SK-N-MC (cell line): ENCODE measurements at places on chromosomes 2 and 18.

DNA sequence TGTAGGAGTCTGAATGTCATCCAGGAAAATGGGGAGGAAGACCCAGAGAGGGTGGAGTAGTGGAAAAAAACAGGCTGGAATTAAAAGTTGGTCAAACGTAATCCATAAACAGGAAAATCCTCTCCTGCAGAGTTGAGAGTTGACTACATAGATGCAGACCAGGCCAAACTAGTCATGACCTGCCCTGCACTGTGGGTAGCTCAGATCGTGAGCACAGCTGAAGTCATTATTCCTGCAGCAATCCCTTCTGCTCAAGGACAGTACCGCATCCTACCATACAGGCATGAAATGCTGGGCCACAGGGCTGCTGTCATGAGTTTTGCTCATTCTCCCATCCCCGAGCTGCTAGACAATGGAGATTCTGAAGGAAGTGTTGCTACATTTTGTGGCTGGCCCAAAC is 352.2 kb downstream of the EN1 start:
- no peak for DNase-seq

GRCh38 chr18:38933910-38934510 is 1368.4 kb upstream of the CELF4 start:
- no peak for DNase-seq

DNA sequence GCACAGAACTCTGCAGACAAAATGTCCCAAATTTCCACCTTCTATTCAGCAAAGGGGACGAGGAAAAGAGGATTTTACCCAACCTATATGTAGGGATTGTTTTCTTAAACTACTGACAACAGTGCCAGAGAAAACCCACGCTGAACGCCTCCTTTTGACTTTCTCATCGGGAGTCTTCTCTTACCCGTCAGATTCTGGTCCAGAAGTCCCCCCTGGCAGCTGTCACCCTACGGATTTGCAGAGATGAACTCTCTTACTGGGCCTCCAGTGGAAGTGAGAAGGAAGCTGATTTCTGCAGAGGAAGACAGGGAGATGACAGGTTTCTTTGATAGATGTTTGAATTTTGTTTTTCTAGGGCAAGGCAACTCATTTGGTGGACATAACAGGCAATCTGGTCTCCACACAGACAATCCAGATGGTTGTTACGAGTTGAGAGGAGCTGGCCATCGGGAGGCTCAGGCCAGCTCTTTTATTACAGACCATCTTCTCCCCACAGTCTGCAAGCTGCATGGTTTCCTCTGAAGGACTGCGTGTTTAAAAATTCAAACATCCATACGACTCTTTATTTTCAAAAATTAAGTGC is 804.3 kb downstream of the RNF144A start:
- DNase-seq: no peak

DNA sequence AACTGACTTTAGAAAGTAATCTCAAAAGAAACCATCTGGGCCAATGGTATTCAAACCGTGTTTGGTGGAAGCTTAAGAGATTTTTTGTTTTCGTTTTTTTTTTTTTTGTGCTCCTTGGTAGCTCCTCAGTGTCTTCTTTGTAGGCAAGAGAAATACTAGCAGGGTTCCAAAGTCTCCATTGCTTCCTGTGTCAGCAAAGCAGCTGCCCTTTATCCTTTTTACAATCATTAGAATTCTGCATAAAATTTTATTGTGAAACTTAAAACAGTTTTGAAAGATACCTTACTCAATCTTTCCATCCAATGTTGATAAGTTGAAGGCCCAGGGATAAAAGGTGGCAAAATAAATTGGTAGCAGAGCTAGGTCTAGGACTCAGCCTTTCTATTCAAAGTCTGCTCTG is 479 bp downstream of the IL1F10 start:
- no peak for DNase-seq

GRCh38 chr2:19868224-19868623 is 33.6 kb downstream of the TTC32 start:
- no peak for DNase-seq

- no peak for DNase-seq
These were observed 20.1 kb upstream of the TNP1 start for GRCh38 chr2:216879727-216880508.

DNA sequence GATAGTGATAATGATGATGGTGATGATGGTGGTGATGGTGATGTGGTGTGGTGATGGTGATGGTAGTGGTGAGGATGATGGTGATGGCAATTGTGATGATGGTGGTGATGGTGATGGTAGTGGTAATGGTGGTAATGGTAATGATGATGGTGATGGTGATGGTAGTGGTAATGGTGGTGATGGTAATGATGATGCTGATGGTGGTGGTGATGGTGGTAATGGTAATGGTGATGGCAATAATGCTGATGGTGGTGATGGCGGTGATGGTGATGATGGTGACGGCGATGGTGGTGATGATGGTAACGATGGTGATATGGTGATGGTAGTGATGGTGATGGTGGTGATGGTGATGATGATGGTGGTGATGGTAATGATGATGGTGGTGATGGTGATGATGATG is 45.0 kb downstream of the ALK start:
- no peak for DNase-seq

GRCh38 chr18:62784966-62785413 is 69.6 kb downstream of the PHLPP1 start:
- no peak for DNase-seq

DNA sequence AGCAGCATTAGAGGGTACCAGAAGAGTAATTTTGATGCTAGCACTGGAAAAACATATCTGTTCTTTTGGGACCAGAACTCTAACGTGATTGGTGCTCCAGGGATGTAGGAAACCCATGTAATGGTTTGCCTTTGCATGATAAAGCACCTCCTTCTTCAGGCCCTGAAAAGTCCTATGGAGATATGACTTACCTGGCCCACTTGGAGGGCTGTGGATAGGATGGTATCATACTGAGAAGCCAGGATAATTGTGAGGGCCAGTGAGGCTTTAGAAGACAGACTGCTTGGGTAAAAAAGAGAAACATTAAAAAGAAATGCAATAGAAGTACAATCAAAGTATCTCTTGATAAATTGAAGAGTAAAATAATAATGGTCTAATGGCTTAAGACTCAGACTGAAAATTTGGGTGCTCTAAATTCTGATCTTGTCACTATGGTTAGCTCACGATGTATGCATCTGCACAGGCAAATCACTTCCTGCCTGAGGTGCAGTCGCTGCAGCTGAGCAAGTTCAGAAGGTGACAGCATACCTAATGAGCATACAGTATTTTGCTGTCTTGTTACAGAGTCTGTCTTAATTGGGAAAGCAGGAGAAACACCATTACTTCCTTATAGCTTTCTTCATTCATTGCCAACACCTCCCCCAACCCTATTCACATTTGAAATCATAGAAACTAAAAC is 371.5 kb downstream of the NUP35 start:
- DNase-seq: no peak

DNA sequence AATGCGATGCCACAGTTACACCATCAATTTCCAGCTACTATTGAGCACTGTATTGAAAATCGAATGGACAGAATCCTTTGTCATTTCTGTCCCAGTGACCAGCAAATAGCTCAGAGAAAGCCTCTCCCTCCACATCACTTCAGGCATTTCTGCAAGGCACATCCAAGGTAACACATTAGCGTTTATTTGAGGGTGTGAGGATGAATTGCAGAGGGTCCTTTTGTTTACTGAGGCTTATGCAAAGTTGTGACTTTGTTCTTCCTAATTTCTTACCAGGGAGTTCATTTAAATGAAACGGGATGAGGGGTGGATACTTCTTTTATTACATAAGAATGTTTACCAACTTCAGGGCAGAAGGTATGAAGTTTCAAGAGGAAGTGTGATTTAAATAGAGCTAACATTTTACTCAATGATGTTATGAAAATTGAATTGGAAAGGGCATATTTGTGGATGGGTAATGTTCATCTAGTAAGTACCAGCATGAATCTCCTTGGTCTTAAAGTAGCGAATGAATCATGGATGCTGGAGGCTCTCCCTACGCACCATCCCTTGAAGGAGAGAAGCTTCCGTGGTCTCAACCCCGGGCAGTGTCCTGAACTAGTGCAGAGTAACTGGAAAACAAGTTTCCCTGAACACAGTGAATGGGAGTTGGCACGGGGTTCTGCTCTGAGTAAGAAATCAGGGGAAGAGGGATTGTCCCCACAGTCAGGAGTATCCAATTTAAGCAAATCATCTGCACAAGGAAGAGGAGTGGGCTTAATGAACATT is 756.5 kb downstream of the GALR1 start:
- DNase-seq: no peak

DNA sequence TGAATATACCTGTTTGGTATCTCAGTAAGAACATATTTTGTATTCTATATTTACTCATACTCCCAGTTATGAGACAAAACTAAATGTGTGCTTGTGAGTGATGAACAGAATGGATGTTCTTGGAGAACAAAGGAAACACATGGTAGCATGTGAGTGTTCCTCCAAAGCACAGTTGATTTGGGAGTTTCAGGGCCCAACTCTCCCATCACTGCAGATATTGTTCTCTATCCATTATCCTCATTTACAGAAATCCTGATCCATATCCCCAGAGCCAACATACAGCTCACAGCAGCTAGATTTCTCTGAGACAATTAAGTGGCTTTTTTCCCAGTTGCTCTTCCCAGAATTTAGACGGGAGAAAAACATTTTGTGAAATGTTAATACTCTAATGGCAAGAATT is 75.6 kb upstream of the MAPRE2 start:
- no peak for DNase-seq

GRCh38 chr2:47373747-47374146 is 29.2 kb upstream of the MSH2 start:
- no peak for DNase-seq

GRCh38 chr2:237113026-237113795 is 27.5 kb downstream of the COPS8 start:
- no peak for DNase-seq

GRCh38 chr2:126664234-126664633 is 8.3 kb downstream of the GYPC start:
- no peak for DNase-seq

- DNase-seq: no peak
These were observed 22.3 kb upstream of the RAB12 start for GRCh38 chr18:8586941-8587340.

DNA sequence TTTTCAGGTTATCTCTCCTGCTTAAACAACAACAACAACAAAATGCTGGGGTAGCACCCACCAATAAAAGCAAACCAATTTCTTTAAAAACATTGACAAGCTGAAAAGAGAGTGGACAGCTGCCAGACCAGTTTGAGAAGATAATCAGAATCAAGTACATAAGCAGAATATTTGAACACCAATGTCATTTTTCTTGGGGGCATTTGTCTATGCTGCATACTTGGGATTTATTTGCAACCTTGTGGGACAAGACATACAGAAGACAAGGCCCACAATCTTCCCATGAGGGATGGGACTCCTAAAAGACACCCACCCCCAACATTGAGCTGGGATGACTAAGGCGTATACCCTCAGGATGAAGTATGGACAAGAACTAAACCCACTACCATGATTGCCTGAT is 62.2 kb upstream of the NXPH2 start:
- DNase-seq: no peak

- no peak for DNase-seq
These were observed 167.2 kb upstream of the SPOPL start for GRCh38 chr2:138334323-138334722.

DNA sequence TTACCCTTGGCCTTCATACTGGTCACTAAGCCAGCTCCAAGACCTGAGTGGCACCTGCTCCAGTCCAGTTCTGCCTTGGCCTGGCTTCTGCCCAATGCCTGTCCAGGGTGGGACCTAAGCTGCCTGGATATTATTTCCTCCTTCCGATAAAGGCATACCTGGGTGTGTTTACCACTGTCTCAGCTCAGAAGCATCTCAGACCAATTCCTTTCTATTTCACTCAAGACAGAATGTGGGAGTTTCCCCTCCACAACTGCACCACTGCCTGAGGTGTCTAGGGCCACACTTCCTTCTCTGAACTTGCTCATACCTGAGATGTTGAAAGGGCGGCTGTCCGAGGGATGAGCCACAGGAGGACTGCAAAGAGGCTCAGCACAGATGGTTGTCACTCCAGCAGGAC is 18.4 kb upstream of the CAB39 start:
- no peak for DNase-seq

DNA sequence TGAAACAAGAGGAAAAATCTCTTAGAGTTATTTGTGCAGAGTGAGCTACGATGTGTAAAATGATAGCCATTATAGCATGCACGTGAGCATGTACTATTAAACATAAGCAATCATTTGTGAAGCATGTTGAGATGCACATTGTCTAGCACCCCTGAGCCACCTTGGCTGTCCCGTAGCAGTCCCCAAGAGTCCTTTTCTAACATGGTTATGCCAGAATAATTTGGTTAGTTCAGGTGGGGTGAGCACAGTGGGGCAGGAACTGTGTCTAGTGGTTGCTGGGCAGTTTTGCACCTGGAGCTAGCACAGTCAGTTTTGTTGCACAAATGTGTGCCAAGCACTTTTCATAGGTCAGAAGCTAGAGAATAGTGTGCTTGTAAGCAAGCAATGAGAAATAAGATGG is 809.8 kb downstream of the RNF144A start:
- DNase-seq: no peak

- no peak for DNase-seq
These were observed 48.8 kb downstream of the THUMPD2 start for GRCh38 chr2:39730276-39730675.

DNA sequence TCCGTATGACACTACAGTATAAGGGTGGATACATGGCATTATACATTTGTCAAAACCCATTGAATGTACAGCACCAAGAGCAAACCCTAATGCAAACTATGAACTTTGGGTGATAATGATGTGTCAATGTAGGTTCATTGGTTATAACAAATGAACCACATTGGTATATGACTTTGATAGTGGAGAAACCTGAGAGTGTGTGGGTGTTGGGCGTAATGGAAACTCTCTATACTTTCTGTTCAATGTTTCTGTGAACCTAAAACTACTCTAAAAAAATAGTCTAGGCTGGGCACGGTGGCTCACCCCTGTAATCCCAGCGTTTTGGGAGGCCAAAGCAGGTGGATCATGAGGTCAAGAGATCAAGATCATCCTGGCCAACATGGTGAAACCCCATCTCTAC is 6.5 kb upstream of the ACTG2 start:
- no peak for DNase-seq

DNA sequence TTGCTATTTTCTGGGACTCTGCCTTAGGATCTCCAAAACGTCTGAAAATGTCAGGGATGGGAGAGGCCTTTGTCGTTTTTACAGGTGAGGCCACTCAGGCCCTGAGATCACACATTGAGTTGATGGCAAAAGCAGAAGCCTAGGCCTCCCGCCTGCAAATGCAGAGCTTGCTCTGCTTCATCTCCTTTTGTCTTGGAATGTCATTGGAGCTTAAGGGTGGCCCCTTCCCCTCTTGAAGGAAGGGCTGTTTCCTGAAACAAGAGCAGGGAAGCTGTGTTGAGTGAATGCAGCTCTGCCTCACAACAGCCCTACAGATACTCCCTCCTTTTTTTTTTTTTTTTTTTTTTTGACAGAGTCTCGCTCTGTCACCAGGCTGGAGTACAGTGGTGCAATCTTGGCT is 123.5 kb downstream of the GLI2 start:
- DNase-seq: no peak

DNA sequence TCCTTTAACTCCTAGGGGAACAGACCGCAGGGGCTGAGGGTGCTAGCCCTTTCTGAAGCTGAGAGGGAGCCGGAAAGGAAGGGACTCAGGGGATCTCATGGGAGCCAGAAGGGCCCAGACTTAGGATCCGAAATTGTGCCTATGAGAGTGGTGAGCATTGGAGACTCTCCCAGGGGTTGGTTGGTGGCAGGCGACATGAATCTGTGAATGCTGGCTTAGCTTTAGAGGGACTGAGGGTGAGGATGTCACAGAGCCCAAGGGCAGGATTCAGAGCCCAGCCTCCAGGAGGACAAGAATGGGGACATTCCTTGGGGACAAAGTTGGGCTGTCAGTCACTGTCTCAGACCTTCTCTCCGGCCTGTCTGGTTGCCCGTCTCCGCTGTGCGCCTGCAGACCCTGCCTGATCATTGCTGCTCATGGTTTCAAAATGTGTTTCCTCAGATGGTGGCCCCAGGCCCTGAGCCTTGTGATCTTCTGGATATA is 17.5 kb downstream of the GNLY start:
- DNase-seq: no peak
